ENCODE measurements at places on chromosomes 11 and 22. TPM values are rescaled to one million over a fixed set of nuclear protein-coding genes. Genes with fewer than 3 reads are reported as not detected.

DNA sequence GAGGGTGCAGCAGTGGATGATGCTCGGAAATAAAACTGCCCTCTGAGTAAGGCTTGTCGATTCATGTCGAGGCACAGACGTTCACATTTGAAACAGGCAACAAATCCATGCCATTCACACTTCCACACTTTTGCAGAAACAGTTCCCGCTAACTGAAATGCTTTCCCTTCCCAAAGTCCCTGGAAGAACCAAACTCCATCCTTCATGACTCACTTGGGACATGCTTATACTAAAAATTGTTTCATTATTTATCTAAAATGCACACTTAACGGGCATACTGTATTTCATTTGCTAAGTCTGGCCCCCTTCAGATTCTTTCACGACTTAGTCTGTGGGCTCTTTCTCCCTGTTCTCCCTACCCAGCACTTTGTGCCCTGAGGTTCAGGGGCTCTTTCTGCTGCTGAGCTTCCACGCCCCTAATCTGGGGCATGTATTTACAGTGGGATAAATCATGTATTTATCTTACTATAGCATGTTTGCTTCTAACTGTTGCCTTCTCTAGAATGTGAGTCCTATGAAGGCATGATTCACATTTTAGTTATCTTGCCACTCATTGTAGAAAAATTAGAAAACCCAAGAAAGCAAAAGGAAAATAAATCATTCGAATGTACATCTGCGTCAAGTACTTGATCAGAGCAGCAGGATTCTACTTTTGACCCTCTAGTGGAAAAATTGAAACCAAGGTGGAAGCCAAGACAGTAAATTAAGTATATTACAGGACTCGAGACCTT lies 12.5 kb downstream of the SCGB1A1 start:
- DNase-seq, result no peak

DNA sequence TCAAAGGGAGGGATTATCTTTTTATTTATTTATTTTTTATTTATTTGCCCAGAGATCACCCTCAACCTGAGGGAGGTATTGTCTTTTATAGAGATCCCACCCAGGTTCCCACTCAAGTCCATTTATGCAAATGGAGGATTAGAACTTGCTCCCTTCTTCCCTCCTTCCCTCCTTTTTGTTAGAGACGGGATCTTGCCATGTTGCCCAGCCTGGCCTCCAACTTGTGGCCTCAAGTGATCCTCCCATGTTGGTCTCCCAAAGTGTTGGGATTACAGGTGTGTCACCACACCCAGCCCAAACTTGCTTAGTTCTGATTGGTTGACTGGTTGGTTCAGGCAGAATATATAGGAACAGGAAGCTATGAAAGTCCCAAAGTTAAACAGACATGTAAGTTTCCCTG lies 51.9 kb downstream of the HIPK3 start:
- no peak for DNase-seq

DNA sequence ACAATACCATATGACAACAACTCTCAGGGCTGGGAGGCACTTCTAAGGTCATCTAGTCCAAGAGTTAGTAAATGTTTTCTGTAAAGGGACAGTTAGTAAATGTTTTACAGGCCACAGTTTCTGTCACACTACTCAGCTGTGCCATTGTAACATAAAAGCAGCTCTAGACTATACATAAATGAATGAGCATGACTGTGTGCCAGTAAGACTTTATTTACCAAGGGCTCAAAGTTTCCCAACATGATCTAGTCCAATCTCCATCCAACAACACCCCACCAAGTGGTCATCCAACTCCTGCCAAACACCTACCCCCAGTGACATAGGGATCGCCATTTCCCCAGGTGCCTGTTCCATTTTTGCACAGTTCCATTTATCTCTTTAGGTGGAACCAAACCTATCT lies 12.1 kb downstream of the SERGEF start:
- no peak for DNase-seq

- DNase-seq, result peak; percentile 54
Measured at GRCh38 chr11:12110714-12111548, 541 bp downstream of the MICAL2 start.

DNA sequence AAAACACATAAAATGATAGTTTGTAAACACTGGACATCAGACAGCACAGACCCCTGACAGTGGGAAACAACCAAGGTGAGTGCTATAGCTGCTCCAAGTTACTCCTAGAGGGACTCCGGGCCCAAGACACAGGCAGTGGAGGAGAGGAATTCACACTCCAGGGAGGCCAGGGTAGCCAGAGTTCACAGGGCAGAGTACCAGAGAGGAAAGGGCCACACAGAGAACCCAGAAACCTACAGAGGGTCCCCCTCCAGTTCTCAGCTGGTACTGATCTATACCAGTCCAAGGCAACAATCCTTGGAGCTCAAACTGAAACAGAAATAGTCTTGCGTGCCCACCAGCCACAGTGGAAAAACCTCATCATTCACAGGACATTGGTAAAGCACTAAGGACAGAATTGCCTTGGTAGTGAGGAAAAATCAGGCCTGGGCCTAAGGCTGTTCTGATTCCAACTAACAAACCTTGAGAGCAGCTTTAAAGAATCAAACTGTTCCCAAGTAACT lies 7.6 kb downstream of the VPS37C start:
- no peak for DNase-seq

GRCh38 chr11:35859301-35859700 lies 84.6 kb upstream of the LDLRAD3 start:
- no peak for DNase-seq

GRCh38 chr11:97516688-97517087 lies 1126.9 kb downstream of the JRKL start:
- DNase-seq, result no peak

- DNase-seq, result no peak
Measured at GRCh38 chr11:13761716-13762115, 93.2 kb downstream of the FAR1 start.

DNA sequence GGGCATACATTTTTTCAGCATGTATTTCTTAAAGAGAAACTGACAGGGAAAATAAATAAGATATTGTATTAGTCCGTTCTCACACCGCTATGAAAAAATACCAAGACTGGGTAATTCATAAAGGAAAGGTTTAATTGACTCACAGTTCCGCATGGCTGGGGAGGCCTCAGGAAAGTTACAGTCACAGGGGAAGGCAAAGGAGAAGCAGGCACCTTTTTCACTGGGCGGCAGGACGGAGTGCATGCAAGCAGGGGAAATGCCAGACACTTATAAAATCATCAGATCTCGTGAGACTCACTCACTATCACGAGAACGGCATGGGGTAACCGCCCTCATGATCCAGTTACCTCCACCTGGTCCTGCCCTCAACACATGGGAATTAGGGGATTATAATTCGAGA lies 44.2 kb downstream of the PPFIA1 start:
- no peak for DNase-seq

SYCE3 gene
- not detected for total RNA-seq

GAL3ST1 gene
- 0.27 TPM for total RNA-seq

ZNHIT2 gene
- 5.7 TPM for total RNA-seq

MUC5AC gene
- total RNA-seq, result not detected

CSNK2A3 gene
- 1.2 TPM for total RNA-seq

STIP1 gene
- total RNA-seq, result 116 TPM
